ENCODE measurements at places on chromosomes 16 and 17. TPM values are rescaled to one million over a fixed set of nuclear protein-coding genes. Genes with fewer than 3 reads are reported as not detected.

The RGS11 gene
- total RNA-seq, result 4.8 TPM

DNA sequence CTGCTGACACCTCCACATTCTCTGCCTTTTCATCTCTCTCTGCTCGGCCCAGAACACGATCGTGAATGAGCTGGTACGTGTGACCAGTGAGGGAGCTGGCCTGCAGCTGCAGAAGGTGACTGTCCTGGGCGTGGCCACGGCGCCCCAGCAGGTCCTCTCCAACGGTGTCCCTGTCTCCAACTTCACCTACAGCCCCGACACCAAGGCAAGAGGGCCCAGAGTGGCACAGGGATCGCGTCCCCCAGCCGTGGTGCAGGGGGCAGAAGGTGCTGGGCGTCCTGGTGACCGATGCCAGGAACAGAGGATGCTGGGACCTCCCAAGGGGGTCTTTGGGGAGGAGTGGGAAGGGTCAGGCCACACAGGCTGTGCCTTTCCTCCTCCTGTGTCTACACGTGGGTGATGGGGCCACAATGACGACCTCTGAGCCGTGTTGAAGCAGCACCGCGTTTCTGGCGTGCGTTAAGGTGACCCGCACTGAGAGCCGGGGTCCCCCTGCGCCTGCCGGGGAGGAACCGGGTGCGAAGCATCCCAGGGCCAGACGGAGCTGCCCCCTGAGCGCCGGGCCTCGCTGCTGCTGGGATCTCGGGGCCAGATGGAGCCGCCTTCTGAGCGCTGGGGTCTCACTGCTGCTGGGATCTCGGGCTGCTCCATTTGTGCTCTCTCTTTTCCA lies 17.4 kb downstream of the GAA start:
- no peak for DNase-seq
- H3K4me3 ChIP-seq, result no peak overlapping the region
- no peaks in the 10 kb centered on the region for H3K36me3 ChIP-seq
- H3K4me1 ChIP-seq, result peaks cover 3% of the 10 kb centered on the region

- no peak for DNase-seq
- no peaks in the 10 kb centered on the region for H3K27me3 ChIP-seq
- no peak overlapping the region for H3K4me3 ChIP-seq
- H3K4me1 ChIP-seq, result peaks cover 26% of the 10 kb centered on the region
These were observed 63.1 kb downstream of the SPAG9 start for GRCh38 chr17:51057534-51057933.

The CCL17 gene
- total RNA-seq, result not detected

- no peaks in the 10 kb centered on the region for H3K36me3 ChIP-seq
- no peak for DNase-seq
- H3K4me1 ChIP-seq, result peaks cover 19% of the 10 kb centered on the region
- H3K4me3 ChIP-seq, result peak overlapping the region; percentile 63
- no peak overlapping the region for H3K27ac ChIP-seq
These were observed 1.5 kb upstream of the SOX9 start for GRCh38 chr17:72119077-72119872.

DNA sequence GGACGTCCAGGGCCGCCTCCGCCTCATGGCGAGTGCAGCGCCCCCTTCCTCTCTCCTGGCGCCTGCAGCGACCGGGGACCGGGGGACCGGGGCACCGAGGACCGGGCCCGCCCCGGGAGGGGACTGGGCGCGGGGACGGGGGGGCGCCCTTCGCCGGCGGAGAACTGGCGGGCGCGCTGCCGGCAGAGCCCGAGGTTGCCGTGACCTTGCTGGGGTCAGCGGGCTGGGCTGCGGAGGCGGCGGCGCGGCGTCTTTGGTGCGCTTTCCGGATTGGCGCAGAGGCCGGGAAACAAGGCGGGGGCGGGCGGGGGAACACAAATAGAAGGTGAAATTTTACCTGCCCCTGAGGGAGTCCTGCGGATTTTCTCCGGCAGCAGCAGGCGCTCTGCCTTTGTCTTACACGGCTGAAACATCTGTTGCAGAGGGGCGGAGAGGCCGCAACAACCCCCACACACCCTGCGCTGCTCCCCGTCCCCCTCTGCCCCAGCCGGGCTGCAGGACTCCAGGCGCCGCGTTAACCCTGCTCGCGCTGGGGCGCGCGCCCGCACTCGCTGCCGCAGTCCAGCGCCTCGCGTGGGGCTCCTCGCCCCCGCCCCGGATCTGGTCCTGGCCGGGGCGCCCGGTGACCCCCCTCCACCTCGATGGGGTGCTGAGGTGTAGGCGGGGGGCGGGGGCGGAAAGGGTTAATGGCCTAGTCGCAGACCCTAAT lies 53.5 kb downstream of the SREBF1 start:
- peak overlapping the region; percentile 77 for H3K27ac ChIP-seq
- peak overlapping the region; percentile 72 for H3K4me3 ChIP-seq
- peaks cover 50% of the 10 kb centered on the region for H3K4me1 ChIP-seq
- no peak for DNase-seq
- H3K36me3 ChIP-seq, result no peaks in the 10 kb centered on the region
- no peaks in the 10 kb centered on the region for H3K27me3 ChIP-seq

DNA sequence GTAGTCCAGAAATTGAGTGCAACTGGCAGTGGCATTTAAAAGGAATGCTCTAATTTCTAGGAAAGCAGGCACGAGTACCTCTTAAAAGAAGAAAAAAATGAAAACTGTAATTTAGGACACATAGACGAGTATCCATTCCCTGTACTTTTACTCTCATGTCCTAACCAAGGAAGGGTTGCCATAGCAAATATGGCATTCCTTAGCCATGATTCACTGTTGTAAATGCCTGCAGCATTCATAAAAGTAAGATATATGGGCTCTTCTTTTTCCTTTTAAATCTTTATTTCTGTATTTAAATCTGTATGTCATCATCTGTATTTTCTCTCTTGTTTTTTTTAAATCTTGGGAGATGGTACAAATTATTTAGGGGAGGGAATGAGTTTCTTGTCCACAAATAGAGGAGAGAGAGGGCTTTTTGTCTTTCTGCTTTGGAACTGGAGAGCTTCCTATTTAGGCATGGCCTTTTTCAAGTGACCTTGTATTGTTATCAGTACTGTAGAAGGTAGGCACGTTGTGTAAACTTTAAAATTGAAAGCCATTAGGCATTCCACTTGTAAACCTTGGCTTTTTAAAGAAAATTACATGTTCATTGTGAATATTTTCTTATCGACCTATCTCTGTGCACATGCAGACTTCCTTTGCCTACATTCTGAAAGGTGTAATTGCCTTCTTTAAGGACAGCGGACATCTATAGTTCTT lies 50.0 kb downstream of the TENT4B start:
- peaks cover 61% of the 10 kb centered on the region for H3K4me1 ChIP-seq
- peak overlapping the region; percentile 64 for H3K27ac ChIP-seq
- H3K27me3 ChIP-seq, result no peaks in the 10 kb centered on the region
- DNase-seq, result no peak
- H3K36me3 ChIP-seq, result no peaks in the 10 kb centered on the region

DNA sequence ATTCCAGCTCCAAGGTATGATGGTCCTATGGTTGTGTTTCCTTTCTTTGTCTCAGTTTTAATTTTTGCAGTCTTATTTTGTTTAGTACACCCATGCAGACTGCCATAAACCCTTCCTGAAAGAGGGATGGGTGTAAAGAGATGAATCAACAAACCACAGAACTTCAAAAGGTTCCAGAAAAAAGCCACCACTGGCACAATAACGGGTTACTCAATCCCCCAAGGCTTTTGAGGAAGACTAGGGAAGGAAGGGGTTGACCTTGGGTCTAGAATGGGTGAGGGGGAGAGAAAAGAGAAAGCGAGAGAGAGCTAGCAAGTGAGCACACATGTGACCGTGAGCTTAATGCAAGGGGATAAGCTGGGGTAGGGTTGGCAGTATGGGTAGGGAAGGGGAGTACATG lies 168.1 kb downstream of the XYLT1 start:
- no peaks in the 10 kb centered on the region for H3K27me3 ChIP-seq
- no peaks in the 10 kb centered on the region for H3K36me3 ChIP-seq
- H3K27ac ChIP-seq, result peak overlapping the region; percentile 46
- H3K4me3 ChIP-seq, result no peak overlapping the region
- peaks cover 14% of the 10 kb centered on the region for H3K4me1 ChIP-seq
- DNase-seq, result no peak

DNA sequence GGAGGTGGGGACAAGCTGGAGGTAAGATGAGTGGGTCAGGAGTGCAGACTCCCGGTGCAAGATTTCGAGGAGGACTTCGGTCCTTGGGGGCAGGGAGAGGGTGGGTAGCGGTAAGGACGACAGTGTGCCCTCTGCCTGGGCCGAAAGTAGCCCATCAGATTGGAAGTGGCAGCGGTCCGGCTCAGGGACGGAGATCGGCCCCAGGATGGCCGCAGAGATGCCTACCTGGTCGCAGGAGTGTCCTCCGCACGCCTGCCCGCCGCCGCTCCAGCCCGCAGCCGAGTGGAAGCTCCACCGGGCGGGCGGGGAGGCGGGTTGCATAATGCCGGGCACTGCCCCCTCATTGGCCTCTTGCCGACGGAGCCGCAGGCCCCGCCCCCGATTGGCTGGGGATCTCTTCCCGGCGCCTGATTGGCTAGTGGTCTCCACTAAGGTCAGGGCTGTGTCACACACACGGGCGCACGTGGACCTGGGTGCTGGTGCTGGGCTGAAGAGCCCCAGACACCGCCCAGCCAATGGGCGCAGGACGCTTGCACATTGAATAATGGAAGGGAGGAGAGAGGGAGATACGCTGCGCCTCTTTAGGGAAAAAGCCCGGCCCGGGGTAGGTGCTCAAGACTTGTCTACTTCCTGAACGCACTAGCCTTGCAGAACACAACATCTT lies at the start of gene PER1:
PER1 (minus strand) TSS at position 293 of the 664 bp plus-strand sequence. CDS start 1,698 bp downstream, outside the sequence.
- H3K4me1 ChIP-seq, result peaks cover 81% of the 10 kb centered on the region
- no peaks in the 10 kb centered on the region for H3K27me3 ChIP-seq
- peak within 1 kb of the TSS; percentile 83 for H3K4me3 ChIP-seq

- H3K4me3 ChIP-seq, result no peak overlapping the region
- no peaks in the 10 kb centered on the region for H3K36me3 ChIP-seq
- H3K27me3 ChIP-seq, result no peaks in the 10 kb centered on the region
- no peaks in the 10 kb centered on the region for H3K4me1 ChIP-seq
These were observed 14.5 kb upstream of the WDR45B start for GRCh38 chr17:82662711-82663261.

DNA sequence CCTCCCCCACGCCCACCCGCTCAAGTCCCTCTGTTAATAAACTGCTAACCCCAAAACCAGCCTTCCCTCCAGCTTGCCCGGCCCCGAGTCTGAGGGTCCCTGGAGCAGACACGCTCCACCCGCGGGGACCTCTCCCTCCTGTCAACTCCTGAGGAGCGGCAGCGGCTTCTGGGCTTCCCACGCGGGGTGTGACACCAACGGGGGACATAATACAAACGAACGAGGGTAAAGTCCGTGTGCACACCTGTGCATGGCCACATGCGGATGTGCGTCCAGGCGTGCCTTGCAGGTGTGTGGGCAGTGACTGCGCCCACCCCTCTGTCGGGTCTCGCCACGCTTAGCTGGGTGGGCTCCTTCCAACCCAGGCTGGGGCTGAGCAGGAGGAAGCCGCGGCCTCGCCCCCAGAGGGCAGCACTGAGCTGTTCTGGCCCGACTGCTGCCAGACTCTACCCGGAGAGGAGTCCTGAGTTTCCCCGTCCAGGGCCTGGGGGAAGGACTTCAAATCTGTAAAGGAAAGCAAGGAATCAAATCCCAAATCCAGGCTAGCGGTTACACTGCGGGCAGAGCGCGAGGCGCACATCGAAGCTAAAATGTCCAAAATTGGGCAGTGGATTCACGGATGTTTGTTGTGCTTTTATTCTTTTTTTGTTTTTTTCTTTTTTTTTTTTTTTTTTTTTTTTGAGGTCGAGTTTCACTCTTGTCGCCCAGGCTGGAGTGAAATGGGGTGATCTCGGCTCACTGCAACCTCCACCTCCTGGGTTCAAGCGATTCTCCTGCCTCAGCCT lies 24.2 kb upstream of the KRT17 start:
- peaks cover 80% of the 10 kb centered on the region for H3K4me1 ChIP-seq
- H3K27ac ChIP-seq, result peak overlapping the region; percentile 95
- no peaks in the 10 kb centered on the region for H3K27me3 ChIP-seq
- peak overlapping the region; percentile 40 for H3K4me3 ChIP-seq
- no peaks in the 10 kb centered on the region for H3K36me3 ChIP-seq

DNA sequence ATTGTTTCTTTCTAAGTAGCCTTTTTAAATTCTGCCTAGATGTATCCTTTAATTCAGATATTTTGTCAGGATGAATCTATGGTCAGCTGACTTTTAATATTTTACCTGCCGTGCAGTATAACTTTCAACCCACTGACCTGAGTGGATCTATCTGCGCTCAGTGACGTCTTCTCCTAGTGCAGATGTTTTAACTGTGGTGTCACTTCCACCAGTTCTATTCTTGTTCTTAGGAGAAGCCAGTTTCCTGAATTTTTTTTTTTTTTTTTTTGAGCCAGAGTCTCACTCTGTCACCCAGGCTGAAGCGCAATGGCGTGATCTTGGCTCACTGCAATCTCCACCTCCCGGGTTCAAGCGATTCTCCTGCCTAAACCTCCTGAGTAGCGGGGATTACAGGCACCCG lies 5.0 kb upstream of the TM4SF5 start:
- DNase-seq, result no peak
- peak overlapping the region; percentile 16 for H3K27ac ChIP-seq
- H3K36me3 ChIP-seq, result no peaks in the 10 kb centered on the region
- no peaks in the 10 kb centered on the region for H3K4me1 ChIP-seq

The PLD6 gene
- total RNA-seq, result 0.45 TPM

GRCh38 chr17:61412860-61413660 lies 13.4 kb downstream of the TBX2 start:
- no peak for DNase-seq
- H3K27me3 ChIP-seq, result no peaks in the 10 kb centered on the region
- peak overlapping the region; percentile 75 for H3K4me3 ChIP-seq

DNA sequence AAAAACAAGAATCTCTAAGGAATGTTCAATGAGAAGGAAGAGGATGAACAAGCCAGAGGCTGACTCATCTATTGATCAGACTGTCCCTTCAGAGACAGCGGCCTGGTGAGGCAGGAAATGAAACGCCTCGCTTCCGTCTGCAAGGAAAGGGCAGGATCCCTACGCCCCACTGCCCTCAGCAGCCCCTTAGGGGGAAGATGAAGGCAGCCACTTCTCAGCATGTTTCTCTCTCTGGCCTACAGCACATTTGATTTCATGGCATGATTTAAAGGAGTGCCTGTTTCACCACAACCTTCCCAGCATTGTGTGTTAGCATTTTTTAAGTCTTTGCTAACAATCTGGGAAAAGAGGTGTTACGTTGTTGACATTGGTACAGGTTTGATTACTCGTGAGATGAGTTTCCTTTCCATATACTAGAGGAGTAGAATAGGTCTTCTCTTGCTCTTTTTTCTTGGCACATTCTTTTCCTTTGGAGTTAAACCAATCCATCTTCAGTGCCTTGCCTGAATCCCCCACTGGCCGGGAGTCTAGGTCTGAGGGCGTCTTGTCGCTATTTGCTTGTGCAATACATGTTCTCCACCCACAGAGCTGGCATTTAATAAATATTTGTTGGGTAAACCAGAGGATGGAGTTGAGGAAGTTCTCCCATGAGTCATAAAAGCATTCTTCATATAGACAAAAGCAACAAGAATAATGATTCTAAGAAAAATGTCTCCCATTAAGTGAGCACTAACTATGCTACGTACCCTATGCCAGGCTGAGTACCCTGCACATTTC lies 47.4 kb downstream of the RBFOX3 start:
- H3K36me3 ChIP-seq, result no peaks in the 10 kb centered on the region
- H3K27me3 ChIP-seq, result no peaks in the 10 kb centered on the region
- H3K27ac ChIP-seq, result no peak overlapping the region
- no peaks in the 10 kb centered on the region for H3K4me1 ChIP-seq

GRCh38 chr16:64278196-64278595 lies 843.7 kb downstream of the CDH11 start:
- no peaks in the 10 kb centered on the region for H3K27me3 ChIP-seq
- H3K27ac ChIP-seq, result no peak overlapping the region
- no peak for DNase-seq
- no peaks in the 10 kb centered on the region for H3K4me1 ChIP-seq

Measured in esophagus squamous epithelium (tissue), 5 donors.